ENCODE measurements at places on chromosomes 13 and 19.

DNA sequence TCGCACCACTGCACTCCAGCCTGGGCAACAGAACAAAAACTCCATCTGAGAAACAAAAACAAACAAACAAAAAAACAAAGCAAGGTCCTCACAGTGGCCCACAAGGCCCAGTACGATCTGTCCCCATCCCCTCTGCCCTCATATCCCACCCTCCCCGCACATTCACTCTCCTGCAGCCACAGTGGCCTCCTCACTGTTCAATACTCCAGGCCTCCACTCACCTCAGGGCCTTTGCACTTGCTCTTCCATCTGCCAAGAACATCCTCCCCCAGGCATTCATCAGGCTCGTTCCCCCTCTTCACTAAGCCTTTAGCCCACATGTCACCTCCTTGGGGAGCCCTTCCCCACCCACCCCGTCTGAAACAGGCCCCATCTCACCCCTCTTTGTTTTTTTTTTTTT, 4.6 kb downstream of the TMEM143 start:
- DNase-seq = no peak

GRCh38 chr19:43561139-43561970, 14.0 kb downstream of the XRCC1 start:
- no peak for DNase-seq

DNA sequence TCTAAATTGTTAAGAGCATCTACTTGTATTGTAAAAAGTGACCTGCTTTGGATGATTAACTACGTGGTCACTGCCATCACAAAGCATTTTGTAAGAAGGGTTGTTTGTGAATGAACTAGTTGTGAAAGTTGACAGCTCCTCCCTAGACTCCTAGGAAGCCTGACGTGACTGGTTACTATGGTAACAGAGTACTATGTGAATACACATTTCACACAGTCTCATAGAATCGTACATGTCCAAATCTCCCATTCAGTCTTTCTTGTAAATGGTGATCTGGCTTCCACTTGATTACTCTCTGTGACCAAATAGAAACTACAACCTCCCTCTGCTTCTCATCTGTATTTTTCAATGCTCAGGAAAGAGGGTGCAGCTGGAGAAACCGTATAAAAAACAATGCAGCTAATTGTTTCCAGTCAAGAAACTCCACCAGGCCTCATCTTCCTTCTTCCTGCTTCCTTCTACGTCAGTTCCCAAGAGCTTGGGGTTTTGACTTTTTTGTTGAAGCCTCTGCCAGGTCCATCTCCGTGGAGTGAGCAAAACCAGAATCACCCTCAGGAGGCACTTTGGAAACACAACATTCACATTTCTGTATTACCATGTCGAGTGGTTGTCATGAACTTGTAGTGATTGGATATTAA, 83.4 kb downstream of the GPC6 start:
- peak; percentile 84 for DNase-seq

GRCh38 chr19:33627962-33628839, 6.4 kb downstream of the CHST8 start:
- no peak for DNase-seq

DNA sequence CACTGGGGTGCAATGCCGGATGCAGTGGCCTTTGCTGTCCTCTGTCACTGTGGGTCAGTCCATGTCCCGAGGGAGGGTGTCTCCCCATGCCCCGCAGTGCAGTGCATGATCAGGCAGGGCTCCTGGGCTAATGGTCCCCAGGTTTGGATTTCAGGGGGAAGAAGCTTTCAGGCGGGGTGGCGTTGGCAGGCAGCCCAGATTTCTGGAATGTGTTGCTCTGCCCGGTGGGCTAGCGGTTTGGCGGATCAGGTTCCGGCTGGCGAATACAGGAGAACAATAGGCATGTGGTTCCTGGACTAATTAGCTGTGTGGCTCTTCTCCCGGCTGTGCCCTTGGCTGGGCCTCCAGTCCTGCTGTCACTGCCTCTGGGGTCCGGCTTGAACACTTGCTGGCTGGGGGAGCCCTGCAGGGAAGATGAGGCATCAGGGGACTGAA, 141.3 kb downstream of the FGF9 start:
- DNase-seq = peak; percentile 78

GRCh38 chr13:34547929-34548328, 394.1 kb upstream of the NBEA start:
- DNase-seq = no peak

GRCh38 chr19:5006201-5006600, 37.3 kb downstream of the KDM4B start:
- DNase-seq = no peak

GRCh38 chr13:65912516-65912915, 1317.6 kb downstream of the PCDH9 start:
- no peak for DNase-seq

- DNase-seq = no peak
Measured at GRCh38 chr19:52566588-52566987, 3.5 kb upstream of the ZNF701 start.

GRCh38 chr13:41595298-41595697, 137.9 kb downstream of the RGCC start:
- DNase-seq = no peak

- peak; percentile 30 for DNase-seq
Measured at GRCh38 chr19:16895467-16896145, 6.8 kb downstream of the F2RL3 start.

GRCh38 chr13:30151388-30151787, 156.0 kb downstream of the KATNAL1 start:
- DNase-seq = no peak

DNA sequence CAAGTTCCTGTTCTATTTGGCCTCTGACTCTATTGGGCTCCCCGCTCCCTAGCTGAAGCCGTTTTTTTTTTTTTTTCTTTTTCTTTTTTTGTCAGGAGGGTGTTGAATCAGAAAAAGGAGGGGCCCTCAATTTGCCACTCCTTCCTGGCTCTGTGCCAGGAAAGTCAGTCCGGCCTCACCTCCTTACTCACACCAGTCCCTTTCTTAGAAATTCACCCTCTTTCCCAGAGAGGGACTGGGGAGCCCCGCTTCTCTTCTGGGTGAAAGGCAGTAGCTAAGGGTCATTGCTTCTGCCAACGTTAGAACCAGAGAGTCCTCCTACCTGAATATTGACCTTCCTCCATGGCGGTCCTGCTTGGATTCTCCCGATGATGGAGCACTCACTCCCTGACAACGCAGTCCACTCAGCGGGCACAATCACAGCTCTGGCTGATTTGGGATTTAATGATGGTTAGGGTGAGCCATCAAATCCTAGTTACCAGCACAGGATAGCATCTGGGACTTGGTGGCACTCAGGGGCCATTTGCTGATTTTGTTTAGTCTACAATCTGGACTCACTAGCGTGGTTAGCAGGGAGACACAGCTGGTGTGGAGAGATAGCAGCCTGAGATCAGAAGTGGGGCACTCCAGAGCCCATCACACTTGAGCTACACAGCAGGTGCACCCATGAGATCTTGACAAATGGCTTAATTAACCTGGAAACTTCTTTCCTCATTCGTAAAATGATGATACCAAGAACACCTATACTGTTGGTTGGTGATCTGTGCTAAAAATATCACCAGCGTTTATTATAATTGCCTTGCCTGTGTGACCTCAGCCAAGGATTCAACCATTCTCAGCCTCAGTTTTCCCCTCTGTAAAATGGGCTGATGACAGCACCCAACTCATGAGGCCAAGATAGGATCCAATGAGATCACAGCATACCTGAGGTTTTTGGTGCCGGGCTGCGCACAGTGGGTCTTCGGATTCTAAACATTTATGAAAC, 2.2 kb downstream of the FCER2 start:
- no peak for DNase-seq

- DNase-seq = no peak
Measured at GRCh38 chr13:100566543-100566942, 22.0 kb downstream of the GGACT start.

- no peak for DNase-seq
Measured at GRCh38 chr19:2703691-2704216, 1.3 kb upstream of the GNG7 start.

DNA sequence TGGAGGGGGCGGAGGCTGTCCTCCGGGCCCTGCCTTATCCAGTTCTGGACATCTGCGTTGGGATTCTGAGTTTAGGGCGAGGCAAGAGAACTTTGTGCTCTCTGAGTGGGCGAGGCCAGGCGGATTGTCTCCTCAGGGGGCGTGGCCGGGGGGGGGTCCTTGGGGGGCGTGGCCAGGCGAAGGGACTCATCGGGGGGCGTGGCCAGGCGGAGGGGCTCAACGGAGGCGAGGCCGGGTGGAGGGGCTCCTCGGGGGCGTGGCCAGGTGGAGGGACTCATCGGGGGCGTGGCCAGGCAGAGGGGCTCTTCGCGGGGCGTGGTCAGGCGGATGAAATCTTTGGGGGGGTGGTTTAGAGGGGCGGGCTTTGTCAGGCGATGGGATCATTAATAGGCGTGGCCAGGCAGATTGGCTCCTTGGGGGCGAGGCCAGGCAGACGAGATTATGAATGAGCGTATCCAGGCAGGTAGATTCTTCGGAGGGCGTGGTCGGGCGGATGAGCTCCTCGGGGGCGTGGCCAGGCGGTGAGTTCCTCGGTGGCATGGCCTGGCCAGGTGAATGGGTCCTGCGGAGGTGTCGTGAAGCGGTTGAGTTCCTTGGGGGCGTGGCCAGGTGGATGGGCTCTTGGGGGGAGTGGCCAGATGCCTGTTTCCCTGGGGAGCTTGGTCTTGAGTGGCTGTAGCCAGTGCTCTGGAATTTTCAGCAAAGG, 10.3 kb upstream of the CACNG7 start:
- DNase-seq = no peak

DNA sequence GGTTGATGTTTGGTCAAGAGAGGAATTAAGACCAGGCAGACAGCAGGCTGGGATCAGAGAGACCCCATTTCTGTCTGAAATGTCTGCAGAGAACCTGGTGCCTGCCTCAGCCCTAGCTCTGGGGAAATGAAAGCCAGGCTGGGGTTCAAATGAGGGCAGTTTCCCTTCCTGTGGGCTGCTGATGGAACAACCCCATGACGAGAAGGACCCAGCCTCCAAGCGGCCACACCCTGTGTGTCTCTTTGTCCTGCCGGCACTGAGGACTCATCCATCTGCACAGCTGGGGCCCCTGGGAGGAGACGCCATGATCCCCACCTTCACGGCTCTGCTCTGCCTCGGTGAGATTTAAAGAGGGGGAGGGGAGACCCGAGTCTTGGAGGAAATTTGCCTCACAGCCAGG, at the start of gene LILRB4:
Gene LILRB4, plus strand, starts transcription at position 256 of the 400 bp plus-strand sequence. Its CDS starts 49 bp downstream, at position 305.
- DNase-seq = no peak

DNA sequence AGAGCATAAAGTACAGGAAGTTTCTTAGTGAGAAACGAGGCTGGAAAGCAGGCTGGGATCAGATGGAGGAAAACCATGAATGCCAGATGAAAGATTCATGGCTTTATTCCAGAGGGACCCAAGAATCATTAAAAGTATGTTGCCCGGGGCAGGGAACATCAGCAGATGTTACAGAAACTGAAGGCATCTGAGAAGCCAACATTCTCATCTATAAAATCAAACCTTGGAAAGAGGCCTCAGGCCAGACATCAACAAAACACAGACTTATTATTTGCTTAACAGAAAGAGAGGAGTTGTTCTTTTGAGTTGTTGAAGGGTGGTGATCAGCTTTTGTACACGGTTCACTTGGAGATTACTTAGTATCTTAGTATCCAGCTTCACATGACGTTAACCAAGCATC, 543.6 kb downstream of the RFC3 start:
- DNase-seq = peak; percentile 73

DNA sequence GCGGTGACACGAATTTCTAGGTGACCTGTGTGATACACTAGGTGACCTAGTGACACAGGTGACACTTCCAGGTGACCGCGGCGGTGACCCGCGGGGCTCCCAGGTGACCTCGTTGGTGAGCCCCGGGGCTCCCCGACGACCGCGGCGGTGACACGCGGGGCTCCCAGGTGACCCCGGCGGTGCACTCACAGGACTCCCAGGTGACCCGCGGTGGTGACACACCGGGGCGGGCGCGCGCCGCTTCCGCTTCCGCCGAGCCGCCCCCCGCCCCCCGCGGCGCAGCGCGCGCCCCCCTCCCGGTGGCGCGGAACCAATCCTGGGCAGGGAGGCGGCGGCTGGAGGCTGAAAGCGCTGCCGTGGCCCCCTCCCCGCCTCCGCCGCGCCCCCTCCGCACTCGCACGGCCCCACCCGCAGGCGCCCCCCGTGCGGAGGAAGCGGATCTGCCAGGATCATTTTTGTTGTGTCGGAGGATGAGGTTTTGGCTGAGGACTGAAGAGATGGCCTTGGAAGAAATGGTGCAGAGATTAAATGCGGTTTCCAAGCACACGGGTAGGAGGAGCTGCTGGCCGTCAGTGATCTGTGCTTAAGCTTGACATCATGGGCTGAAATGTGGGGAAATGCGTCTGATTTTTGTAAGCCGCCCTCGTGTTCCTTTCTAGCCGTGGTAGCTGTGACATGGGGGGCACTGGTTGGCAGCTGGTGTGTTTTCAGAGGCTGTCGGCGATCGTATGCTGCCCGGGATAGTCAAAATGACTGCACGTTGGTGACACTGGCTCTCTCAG, at the start of gene MCF2L:
Gene MCF2L, plus strand, starts transcription at position 305 of the 782 bp plus-strand sequence. Its CDS starts 166 bp downstream, at position 471.
- peak; percentile 87 for DNase-seq

- DNase-seq = no peak
Measured at GRCh38 chr19:42326969-42327368, 1.5 kb downstream of the MEGF8 start.

DNA sequence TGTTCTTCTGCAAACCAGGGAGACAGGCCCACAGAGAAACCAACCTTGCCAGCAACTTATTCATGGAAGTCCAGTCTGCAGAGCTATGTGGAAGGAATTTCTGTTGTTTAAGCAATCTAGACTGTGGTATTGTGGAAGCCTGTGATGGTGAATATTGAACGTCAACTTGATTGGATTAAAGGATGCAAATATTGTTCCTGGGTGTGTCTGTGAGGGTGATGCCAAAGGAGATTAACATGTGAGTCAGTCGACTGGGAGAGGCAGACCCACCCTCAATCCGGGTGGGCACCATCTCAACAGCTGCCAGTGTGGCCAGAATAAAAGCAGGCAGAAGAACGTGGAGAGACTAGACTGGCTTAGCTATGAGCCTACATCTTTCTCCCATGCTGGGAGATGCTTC, 606.0 kb downstream of the EFNB2 start:
- no peak for DNase-seq

DNA sequence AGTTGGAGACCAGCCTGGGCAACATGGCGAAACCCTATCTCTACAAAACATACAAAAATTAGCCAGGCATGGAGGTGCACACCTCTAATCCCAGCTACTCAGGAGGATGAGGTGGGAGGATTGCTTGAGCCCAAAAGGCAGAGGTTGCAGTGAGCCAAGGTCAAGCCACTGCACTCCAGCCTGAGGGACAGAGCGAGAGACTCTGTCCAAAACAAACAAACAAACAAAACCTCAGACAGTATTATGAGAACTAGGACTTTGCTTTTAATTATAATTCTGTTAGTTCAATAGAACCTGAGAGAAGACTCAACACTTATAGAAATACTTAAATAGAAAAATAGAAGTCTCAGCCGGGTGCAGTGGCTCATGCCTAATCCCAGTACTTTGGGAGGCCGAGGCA, 31.1 kb upstream of the TPM4 start:
- DNase-seq = no peak

GRCh38 chr13:93552596-93552995, 326.0 kb downstream of the GPC6 start:
- no peak for DNase-seq

All from eye (tissue), 1 donor.